ENCODE measurements at places on chromosomes 2 and 18.

- DNase-seq, result no peak
Measured at GRCh38 chr2:159728629-159729028, 16.3 kb downstream of the MARCHF7 start.

GRCh38 chr2:239977111-239977510 lies 48.0 kb downstream of the NDUFA10 start:
- DNase-seq, result no peak

DNA sequence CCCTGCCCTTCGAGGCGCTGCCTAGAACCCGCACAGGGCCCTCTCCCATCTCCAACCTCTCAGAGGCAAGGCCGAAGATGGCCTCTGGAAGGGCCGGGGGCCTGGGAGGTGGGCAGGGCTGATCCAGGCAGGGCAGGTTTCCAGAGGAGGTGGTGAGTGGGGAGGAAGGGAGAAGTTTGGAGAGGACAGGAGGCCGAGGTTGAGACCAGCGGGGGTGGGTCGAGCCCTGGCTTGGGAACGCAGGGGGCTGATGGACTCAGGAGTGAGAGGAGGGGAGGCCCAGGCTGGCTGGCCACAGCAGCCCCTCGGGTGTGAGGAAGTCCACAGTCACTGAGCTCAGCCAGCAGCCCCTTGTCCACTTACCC lies 10.5 kb downstream of the CAPN10 start:
- no peak for DNase-seq

- no peak for DNase-seq
Measured at GRCh38 chr18:57585855-57586250, 649 bp downstream of the FECH start.

DNA sequence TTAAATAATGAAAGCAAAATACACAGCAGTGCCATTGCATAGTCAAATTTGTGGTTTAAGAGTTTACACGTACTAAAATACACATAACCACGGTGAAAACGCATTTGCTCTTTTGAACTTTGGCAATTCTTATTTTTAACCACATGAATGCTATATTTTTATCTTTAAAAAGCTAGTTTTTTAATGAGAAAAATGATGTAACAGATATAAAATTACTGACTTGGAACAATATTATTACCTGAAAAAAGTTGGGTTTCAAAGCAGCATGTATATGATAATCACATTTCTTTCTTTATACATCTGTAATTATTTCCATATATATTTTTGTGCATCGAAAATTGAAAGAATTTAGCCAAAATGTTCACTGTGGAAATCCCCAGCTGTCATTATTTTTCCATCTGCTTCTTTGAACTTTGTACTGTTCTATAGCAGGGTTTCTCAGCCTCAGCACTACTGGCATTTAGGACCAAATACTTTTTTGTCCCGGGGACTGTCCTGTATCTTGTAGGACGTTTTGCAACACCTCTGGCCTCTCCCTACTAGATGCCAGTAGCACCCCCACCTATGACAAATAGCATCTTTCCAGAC lies 75.9 kb upstream of the CAB39 start:
- DNase-seq, result no peak

GRCh38 chr2:97656129-97656755 lies 7.6 kb downstream of the ACTR1B start:
- no peak for DNase-seq

- DNase-seq, result no peak
Measured at GRCh38 chr18:62494764-62495163, 28.1 kb upstream of the ZCCHC2 start.

All from GM18507 (cell line).